ENCODE measurements at places on chromosomes 2 and 18. TPM values are rescaled to one million over a fixed set of nuclear protein-coding genes. Genes with fewer than 3 reads are reported as not detected.

The DUSP2 gene
- polyA plus RNA-seq = 3.7 TPM

DNA sequence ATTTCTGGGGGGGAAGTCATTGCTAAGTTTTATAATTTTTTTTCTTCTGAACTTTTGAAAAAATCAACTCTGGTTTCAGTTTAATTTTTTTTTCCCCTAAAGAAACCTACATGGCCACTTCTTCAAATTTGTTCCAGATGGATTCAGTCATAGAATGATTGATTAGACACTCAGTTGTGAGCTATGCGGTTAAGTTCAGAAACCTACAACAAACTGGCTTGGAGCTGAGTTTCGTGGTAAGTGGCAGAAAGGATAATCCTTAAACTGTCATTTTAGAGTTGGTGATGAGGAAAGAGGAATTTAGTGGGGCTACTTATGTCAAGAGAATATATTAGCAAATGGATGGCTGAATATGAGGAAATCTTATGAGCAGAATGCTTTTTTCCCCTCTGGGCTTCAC, 23.7 kb downstream of the EFEMP1 start:
- no peak for DNase-seq

GRCh38 chr2:165568361-165568760, 98.9 kb downstream of the CSRNP3 start:
- DNase-seq = no peak

The NAGK gene
- 79.9 TPM for polyA plus RNA-seq
